ENCODE measurements at places on chromosomes 5 and 9. TPM values are rescaled to one million over a fixed set of nuclear protein-coding genes. Genes with fewer than 3 reads are reported as not detected.

DNA sequence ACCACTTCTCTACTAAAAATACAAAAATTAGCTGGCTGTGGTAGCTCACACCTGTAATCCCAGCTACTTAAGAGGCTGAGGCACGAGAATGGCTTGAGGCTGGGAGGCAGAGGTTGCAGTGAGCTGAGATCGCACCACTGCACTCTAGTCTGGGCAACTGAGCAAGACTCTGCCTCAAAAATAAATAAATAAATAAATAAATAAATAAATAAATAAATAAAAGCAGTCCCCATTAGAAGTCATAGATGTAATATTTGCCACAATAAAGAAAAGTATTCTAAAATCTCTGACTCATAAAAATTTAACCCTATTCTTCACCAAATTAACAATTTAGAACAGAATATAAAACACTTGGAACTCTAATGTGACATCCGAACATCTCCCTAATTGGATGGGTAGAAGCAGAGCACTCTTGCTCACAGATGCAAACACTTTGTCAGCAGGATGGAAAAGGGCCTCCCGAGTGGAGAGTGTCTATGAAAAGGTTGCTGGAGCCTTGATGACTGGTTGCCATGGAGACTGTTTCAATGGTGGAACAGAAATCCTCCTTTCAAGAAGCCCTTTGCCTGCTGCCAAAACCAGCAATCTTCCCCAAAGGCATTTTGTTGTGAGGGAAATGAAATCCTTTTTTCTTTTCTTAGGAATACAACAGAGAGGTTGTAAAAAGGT, 38.9 kb upstream of the TRAF1 start:
- H3K36me3 ChIP-seq = no peaks in the 10 kb centered on the region
- no peak overlapping the region for H3K27ac ChIP-seq
- no peaks in the 10 kb centered on the region for H3K27me3 ChIP-seq
- no peak overlapping the region for H3K4me3 ChIP-seq

The LOX gene
- 0.18 TPM for polyA plus RNA-seq

DNA sequence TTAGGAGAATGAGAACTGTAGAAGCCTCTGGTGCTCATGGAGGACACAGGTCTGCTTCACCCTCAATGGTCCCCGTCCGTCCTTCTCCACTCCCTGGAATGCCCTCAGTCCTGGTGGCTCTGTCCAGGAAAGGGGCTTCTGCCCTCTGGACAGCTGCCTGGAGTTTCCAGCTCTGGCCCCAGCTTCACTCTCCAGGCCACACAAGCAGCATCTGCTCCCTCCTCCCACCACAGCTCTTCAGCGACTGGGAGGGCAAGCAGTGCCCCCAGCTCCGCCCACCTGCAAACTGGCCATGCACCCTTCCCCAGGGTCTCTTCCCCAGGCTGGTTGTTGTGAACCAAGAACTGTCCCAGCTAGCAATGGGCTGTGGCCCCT, 4.7 kb downstream of the SARDH start:
- H3K27ac ChIP-seq = no peak overlapping the region
- no peaks in the 10 kb centered on the region for H3K36me3 ChIP-seq
- peaks cover under 1% of the 10 kb centered on the region for H3K4me1 ChIP-seq
- H3K4me3 ChIP-seq = no peak overlapping the region
- DNase-seq = no peak

The STPG3 gene
- not detected for polyA plus RNA-seq

The PCDHA10 gene
- not detected for polyA plus RNA-seq

The RAI14 gene
- not detected for polyA plus RNA-seq

DNA sequence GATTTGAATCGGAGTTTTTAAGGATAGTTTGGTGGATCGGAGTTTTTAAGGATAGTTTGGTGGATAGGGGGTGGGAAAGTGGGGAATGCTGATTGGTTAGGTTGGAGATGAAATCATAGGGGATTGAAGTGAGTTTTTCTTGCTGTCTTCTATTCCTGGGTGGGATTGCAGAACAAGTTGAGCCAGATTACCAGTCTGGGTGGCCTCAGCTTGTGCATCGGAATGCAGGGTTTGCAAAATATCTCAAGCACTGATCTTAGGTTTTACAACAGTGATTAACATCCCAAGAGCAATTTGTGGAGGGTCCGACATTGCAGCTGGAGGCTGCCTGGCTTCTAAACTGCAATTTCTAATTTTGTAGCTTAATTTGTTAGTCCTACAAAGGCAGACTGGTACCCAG, 23.1 kb upstream of the NXNL2 start:
- DNase-seq = no peak
- H3K27me3 ChIP-seq = no peaks in the 10 kb centered on the region
- H3K36me3 ChIP-seq = no peaks in the 10 kb centered on the region
- H3K4me1 ChIP-seq = no peaks in the 10 kb centered on the region

The CDO1 gene
- not detected for polyA plus RNA-seq

GRCh38 chr9:89657295-89657694, 52.5 kb downstream of the GADD45G start:
- no peak overlapping the region for H3K27ac ChIP-seq
- H3K36me3 ChIP-seq = no peaks in the 10 kb centered on the region
- no peak overlapping the region for H3K4me3 ChIP-seq
- peaks cover 9% of the 10 kb centered on the region for H3K4me1 ChIP-seq

- no peaks in the 10 kb centered on the region for H3K4me1 ChIP-seq
- no peak overlapping the region for H3K27ac ChIP-seq
- H3K27me3 ChIP-seq = no peaks in the 10 kb centered on the region
- no peak for DNase-seq
- H3K4me3 ChIP-seq = no peak overlapping the region
These were observed 213.6 kb downstream of the AGTPBP1 start for GRCh38 chr9:85528142-85528541.

DNA sequence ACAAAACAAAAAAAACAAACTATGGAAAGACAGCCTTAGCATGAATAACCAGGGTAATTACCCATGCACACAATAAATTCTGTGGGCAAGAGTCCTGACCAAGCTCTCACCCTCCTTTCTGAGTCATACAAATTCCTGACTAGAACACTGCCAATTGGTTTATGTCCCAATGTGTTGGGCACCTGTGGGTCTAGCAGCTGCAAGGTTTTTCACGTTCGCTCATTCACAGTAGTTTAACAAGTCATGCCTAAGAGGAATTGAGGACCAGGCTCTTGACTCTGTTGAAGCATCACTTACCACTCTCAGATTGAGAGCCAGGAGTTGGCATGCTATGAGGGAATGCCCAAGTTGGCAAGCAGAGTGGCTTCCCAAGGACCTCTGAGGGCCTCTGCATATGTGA, 205.5 kb upstream of the SLC24A2 start:
- no peaks in the 10 kb centered on the region for H3K27me3 ChIP-seq
- H3K36me3 ChIP-seq = no peaks in the 10 kb centered on the region
- no peak overlapping the region for H3K27ac ChIP-seq
- no peak overlapping the region for H3K4me3 ChIP-seq
- H3K4me1 ChIP-seq = no peaks in the 10 kb centered on the region
- DNase-seq = no peak

DNA sequence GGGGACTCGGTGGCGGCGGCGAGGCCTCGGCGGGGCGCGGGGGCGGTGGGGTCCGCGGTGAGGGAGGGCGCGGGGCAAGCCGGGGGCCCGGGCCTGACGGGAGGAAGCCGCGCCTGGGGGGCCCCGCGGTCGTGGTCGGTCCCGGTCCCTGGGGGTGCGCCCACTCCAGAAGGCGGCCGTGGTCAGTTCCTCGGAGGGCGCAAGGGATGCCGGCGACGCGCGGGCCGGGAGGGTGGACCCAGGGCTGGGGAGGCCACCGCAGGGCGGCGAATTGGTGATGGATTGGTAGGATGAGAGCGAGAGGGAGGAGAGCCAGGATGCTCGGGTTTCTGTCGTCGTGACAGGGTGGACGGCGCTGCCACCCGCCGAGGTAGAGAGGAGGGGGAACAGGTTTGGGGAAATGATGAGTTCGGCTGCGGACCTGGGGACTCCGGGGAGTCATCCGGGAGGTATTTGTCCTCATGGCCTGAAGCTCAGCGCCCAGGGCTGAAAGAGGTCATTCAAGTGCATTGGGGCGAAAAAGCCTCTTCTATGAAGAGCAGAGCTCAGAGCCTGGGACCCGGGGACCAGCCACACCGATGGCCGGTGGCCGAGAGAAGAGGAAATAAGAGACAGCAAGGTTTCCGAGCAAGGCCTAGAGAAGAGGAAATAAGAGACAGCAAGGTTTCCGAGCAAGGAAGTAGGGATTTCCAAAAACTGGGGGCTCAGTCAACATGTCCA, 557 bp downstream of the GNG10 start:
- peaks cover 31% of the 10 kb centered on the region for H3K4me1 ChIP-seq
- H3K36me3 ChIP-seq = no peaks in the 10 kb centered on the region
- H3K27me3 ChIP-seq = no peaks in the 10 kb centered on the region
- peak overlapping the region; percentile 71 for H3K27ac ChIP-seq
- H3K4me3 ChIP-seq = peak overlapping the region; percentile 70
- DNase-seq = peak; percentile 36

DNA sequence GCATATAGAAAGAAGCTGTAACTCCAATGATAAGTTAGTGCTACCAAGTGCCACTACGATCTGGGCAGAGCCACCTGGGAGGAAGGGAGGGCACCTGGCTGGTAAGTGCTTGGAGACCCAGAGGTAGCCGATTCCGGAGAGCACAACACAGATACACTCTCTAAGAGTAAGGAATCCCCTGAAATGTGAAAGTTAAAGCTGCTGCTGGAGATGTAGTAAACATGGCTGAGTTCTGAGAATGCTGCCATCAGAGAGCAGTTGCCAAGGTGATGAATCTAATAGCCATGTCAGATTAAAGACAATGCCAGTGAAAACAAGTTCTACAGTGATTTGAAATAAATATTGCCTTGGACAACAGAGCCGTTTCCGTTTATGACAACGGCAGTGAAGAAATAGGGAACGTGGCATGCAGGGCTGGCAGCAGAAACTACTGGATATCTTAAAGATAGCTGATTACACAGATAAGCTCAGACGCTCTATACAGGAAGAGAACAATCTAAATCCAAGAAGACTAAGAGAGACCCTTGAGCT, 561.2 kb upstream of the C9orf72 start:
- H3K4me1 ChIP-seq = no peaks in the 10 kb centered on the region
- no peak overlapping the region for H3K4me3 ChIP-seq
- no peaks in the 10 kb centered on the region for H3K27me3 ChIP-seq
- no peaks in the 10 kb centered on the region for H3K36me3 ChIP-seq
- no peak for DNase-seq

- no peaks in the 10 kb centered on the region for H3K27me3 ChIP-seq
- no peak overlapping the region for H3K27ac ChIP-seq
- H3K36me3 ChIP-seq = no peaks in the 10 kb centered on the region
- H3K4me1 ChIP-seq = no peaks in the 10 kb centered on the region
- DNase-seq = no peak
- H3K4me3 ChIP-seq = no peak overlapping the region
These were observed 118.7 kb downstream of the GAS1 start for GRCh38 chr9:86828631-86829030.

The DIAPH1 gene
- 89.7 TPM for polyA plus RNA-seq

DNA sequence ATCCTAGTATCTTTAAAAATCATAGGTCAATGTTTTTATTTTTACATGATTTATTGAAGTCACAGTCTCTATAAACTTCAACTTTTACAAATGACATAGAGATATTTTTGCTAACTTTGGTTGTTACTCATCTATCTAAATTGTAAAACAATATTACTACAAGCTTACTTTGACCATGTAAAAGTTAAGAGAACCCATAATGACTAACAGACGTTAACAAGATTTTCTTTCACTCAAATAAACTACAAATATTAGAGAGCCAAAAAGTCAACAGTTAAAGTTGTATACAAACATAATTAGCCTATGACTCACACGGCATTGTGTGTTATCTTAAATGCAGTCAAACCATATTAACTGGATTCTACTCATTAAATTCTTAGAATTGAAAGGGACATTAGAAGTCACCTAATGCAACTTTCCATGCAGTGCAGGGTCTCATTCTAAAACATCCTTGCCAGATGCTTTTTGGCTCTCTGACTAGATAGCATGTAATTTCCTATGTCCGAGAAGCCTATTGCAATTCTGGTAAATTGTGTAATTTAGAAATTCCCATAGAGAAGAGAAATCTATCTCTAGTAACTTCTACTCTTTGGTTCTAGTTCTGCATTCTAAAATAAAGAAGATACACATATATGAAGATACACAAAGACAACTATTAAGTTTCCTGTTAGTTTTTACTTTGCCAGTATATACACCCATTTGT, 42.2 kb upstream of the UGT3A2 start:
- H3K4me1 ChIP-seq = no peaks in the 10 kb centered on the region
- no peaks in the 10 kb centered on the region for H3K36me3 ChIP-seq
- H3K27ac ChIP-seq = no peak overlapping the region
- no peak overlapping the region for H3K4me3 ChIP-seq

DNA sequence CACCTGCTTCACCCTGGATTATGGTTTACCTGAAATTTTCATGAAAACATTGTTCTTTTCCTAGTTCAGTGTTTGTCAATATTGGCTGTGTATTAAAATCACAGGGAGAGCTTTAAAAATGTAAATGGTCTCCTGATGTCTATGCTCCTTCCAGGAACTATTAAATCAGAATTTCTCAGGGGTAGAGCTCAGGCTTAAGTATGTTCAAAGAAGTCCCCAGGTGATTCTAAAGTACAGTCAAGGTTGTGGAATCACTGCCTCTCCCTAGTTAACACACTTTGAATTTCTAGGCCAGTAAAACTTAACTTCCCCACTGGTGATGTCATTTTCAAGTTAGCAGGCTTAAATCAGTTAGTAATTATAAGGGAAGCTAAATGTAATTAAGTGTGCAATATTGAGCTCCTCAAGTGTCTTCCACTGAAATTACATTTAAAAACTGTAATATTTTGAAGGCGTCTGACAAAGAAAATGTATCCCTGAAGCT, 150.3 kb upstream of the SLC28A3 start:
- no peaks in the 10 kb centered on the region for H3K4me1 ChIP-seq
- no peaks in the 10 kb centered on the region for H3K27me3 ChIP-seq
- no peaks in the 10 kb centered on the region for H3K36me3 ChIP-seq
- H3K27ac ChIP-seq = no peak overlapping the region
- no peak overlapping the region for H3K4me3 ChIP-seq
- DNase-seq = no peak

DNA sequence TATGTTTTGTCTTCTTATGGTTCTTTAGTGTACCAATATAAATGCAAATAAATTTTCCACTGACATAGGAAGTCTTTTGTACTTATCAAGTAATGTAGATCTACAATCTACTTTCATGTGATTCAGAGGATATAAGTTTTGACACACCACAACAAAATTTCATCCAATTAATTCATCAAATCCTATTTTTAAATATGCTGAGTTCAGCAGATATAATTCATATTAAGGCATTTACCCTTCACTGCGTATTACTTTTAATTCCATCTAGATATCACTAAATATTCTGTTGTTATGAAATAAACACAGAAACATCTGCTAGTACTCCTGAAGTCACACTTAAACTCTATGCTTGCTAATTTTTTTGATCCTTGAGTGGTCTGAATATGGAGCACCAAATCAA, 19.8 kb upstream of the ZNF354A start:
- H3K36me3 ChIP-seq = no peaks in the 10 kb centered on the region
- no peaks in the 10 kb centered on the region for H3K27me3 ChIP-seq
- H3K27ac ChIP-seq = no peak overlapping the region
- no peak overlapping the region for H3K4me3 ChIP-seq

GRCh38 chr5:116674881-116675625, 100.4 kb upstream of the SEMA6A start:
- no peak overlapping the region for H3K4me3 ChIP-seq
- H3K4me1 ChIP-seq = no peaks in the 10 kb centered on the region
- no peak for DNase-seq

The FAM78A gene
- polyA plus RNA-seq = 10.5 TPM

GRCh38 chr5:73485715-73486114, 12.5 kb upstream of the BTF3 start:
- DNase-seq = no peak
- no peaks in the 10 kb centered on the region for H3K4me1 ChIP-seq
- H3K27ac ChIP-seq = no peak overlapping the region
- no peak overlapping the region for H3K4me3 ChIP-seq
- no peaks in the 10 kb centered on the region for H3K36me3 ChIP-seq

GRCh38 chr5:31757806-31758205, 118.9 kb downstream of the PDZD2 start:
- H3K27ac ChIP-seq = no peak overlapping the region
- H3K36me3 ChIP-seq = no peaks in the 10 kb centered on the region
- H3K27me3 ChIP-seq = no peaks in the 10 kb centered on the region
- no peak for DNase-seq
- H3K4me3 ChIP-seq = no peak overlapping the region

The DHX29 gene
- polyA plus RNA-seq = 9.5 TPM

The NXNL2 gene
- not detected for polyA plus RNA-seq

All from naive thymus-derived CD4-positive, alpha-beta T cell (primary cell).